ENCODE measurements at places on chromosomes 1 and 21.
A peak's percentile ranks its signal among the peaks of the same experiment; 100 is the strongest.

DNA sequence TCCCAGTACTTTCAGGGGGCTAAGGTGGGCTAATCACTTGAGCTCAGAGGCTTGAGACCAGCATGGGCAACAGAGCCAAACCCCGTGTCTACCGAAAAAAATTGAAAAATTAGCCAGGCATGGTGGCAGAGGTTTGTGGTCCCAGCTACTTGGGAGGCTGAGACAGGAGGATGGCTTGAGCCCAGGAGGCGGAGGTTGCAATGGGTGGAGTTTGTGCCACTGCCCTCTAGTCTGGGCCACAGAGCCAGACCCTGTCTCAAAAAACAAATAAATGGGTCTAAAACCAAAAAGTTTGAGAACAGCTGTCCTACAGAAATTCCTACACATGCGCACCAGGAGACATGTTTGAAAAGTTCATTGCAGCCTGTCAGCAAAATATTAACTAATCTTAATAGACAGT lies 5.5 kb downstream of the SCAF4 start:
- DNase-seq, result no peak

GRCh38 chr1:200409203-200409760 lies 554 bp downstream of the ZNF281 start:
- no peak for DNase-seq

GRCh38 chr1:207698822-207699483 lies 52.9 kb upstream of the CD46 start:
- DNase-seq, result peak; percentile 62

DNA sequence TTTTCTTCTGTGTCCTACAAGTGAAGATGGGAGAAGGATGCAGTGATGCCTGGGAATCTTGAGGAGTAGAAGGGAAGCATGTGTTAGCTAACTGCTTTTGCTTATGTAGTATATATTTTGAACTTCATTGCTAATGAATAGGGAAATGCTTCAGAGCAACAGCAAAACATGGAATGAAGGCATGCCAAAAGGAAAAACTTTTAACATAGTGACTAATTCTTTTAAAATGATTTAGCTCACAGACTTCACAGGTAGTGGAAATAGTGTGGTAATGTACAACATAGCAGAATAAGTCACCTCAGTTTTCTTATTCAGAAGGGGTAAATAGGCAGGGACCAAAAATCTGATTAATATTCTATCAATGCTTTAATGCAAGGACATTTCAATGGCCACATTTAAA lies 95.5 kb downstream of the LYPLAL1 start:
- no peak for DNase-seq

DNA sequence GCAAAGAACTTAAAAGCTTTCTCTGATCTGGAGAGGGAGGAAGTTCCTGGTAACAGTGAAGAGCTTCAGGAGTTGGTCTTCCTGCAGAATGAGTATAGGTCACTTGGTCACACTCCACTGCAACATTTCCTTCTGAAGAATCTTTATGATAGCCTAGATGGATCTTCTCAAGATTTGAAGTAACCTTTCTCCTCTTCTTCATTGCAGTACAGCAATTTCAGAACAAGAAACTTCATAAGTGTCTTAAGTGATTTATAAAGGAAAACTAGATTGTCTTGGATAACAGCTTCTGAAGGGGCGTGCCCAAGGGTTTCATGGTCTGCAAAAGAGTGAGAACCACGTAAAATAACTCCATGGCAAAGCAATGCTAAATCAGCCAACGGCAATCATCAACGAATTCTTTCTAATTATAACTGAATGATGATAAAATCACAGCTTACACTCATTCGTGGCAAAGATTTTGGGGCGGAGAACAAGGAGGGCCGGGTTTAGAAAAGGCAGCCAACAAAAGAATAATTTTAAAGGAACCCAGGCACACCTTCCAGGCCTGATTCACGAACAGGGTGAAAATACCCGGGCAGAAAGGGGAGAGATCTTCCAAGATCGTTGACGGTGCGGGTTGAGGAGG lies 53.9 kb upstream of the ASPM start:
- no peak for DNase-seq

GRCh38 chr1:160004001-160004400 lies 27.8 kb downstream of the PIGM start:
- DNase-seq, result no peak

GRCh38 chr1:230071316-230071715 lies 4.3 kb downstream of the GALNT2 start:
- DNase-seq, result no peak

GRCh38 chr1:36988321-36988720 lies 46.0 kb downstream of the GRIK3 start:
- DNase-seq, result no peak

- peak; percentile 99 for DNase-seq
Measured at GRCh38 chr1:162696286-162696862, 64.1 kb downstream of the DDR2 start.

- DNase-seq, result no peak
Measured at GRCh38 chr1:154012129-154012528, 21.6 kb downstream of the RPS27 start.

- no peak for DNase-seq
Measured at GRCh38 chr1:206563367-206564207, 48.7 kb downstream of the EIF2D start.

GRCh38 chr21:24027396-24027795 lies 1579.9 kb downstream of the MRPL39 start:
- DNase-seq, result no peak

- DNase-seq, result no peak
Measured at GRCh38 chr21:34761758-34762330, 93.0 kb downstream of the CLIC6 start.

DNA sequence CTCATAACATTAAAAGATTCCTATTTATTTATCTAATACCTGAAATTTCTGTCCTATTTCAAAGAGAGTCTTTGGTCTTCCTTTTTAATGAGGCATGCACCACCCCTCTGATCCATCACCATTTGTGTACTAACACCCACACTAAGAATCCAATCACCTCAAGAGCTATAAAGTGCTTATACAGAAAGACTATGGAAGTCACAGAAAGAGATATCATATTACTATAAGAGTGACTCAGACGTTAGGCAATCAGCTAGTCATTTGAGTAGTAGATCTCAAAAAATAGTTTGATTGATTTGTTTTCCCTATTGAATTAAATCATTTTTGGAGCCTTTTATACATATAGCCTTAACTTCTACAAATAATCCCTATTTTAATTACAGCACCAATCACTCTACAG lies 46.1 kb downstream of the NME7 start:
- DNase-seq, result no peak

DNA sequence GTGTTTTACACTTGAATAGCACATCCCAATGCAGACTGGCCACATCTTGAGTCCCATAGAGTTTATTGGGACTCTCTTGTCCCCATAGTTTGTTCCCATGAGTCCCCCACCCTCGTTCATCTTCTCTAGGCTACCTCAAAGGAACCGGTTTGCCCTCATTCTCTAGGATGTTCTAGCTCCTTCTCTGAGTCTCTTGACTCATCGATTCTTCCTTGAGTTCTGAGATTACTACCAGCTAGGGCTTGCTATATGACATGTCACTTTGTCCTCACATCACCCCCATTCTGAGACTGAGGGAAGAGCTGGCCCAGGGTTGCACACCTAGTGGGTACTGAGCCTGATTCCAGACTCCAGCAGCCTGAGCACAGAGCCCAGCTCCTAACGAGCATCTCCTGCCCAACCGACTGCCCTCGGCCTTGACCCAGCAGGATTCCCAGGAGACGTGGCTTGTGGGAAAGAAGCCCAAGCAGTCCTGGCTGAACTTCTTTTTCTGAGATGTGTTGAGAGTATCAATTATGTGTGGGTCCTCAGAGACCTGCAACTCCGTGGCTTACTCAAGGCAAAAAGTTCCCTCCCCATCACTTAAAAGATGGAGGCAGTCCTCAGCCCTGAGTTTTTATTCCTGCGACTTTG lies 42.0 kb downstream of the TMEM51 start:
- DNase-seq, result no peak

GRCh38 chr21:42379426-42380215 lies 13.3 kb upstream of the TFF1 start:
- DNase-seq, result no peak

DNA sequence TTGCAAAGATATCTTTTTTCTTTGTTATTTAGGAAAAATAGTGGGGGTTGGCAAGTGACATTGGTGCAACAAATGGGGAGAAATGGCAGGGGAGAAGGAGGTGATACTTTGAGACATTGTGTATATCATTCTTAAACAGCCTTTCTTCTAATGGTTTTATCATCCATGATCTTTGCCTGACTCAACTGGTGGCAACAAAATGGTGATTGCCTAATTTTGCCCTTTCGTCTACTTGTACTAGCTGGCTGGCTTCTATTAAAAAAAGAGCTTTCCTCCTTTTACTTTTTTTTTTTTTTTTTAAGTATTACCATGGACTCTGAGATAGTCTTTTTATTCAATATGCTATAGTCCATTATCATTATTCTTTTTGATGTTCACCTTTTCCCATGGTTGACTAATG lies 27.7 kb downstream of the DESI2 start:
- DNase-seq, result no peak

DNA sequence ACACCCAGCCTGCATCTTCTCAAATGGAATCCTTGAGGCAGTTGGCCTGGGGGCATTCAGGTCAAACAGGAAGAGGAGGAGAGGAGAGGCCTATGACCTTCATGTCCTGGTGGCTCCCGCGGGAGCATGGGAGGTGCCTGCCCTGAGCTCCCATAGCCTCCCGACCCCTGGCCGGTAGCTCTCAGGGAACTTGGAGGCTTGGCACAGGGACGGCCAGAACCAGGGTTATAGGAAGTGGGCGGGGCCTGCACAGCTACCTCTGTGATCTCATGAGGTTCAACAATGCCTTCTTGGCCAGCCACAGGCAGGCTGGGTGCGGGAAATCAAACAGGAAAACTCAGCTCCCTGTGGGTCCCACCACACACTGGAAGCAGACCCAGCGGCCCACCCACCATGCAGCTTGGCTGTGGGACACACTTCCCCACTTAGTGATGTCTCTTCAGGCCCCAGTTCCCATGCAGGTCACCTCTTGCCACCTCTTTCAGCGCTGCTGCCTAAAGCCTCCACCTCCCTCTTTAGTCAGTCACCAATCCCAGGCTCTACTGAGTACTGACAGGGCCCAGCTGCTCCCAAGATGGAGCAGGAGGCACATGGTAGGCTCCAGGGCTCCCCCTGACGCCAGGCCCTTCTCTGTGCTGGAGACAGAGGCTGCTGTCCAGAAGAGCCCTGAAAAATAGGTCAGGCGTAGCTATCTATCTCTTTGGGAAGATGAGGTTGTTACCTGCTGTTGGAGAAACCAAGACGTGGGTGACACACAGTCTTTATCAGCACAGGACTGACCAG lies at the start of gene SLFNL1:
TSS of gene SLFNL1 (minus strand) at position 200 of the 783 bp plus-strand sequence. CDS start 1,065 bp downstream, outside the sequence.
- no peak for DNase-seq

GRCh38 chr1:101732261-101732660 lies 264.5 kb downstream of the OLFM3 start:
- no peak for DNase-seq

GRCh38 chr1:64173336-64173940 lies 30.0 kb upstream of the UBE2U start:
- DNase-seq, result no peak

- DNase-seq, result no peak
Measured at GRCh38 chr1:229972600-229973296, 94.3 kb upstream of the GALNT2 start.

GRCh38 chr1:208921259-208921658 lies 662.3 kb upstream of the CAMK1G start:
- DNase-seq, result no peak

- DNase-seq, result peak; percentile 61
Measured at GRCh38 chr1:58709540-58710175, 9.8 kb upstream of the MYSM1 start.

DNA sequence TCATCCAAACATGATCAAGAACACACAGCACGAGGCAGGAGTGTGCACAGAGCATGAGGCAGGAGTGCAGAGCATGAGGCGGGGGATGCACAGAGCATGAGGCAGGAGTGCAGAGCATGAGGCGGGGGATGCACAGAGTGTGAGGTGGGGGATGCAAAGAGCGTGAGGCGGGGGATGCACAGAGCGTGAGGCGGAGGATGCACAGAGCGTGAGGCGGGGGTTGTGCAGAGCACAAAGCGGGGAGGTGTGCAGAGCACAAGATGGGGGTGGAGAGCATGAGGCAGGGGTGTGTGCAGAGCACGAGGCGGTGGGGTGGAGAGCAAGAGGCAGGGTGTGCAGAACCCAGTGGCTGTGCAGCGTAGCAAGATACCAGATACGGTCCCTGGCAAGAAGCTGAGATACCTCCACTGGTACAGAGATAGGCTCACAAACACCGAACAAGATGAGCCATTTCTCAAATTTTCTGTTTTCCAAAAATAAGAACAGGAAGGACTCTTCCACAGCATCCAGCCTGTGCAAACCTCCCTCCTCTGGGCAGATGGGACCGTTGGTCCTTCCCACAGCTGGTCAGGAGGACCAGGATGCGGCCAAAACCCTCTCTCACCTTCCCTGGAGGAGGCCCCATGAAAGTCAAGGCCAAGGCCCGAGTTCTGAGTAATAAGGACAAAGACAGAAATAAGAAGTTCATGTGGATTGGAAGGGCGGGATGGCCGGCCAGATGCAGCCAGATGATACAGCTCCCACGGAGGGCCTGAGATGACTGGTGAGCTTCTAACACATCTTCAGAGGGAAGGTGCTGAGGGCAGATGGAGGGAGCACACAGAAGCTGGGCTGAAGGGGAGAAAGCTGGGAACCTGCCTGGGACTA lies 12.0 kb downstream of the SPATC1L start:
- no peak for DNase-seq

DNA sequence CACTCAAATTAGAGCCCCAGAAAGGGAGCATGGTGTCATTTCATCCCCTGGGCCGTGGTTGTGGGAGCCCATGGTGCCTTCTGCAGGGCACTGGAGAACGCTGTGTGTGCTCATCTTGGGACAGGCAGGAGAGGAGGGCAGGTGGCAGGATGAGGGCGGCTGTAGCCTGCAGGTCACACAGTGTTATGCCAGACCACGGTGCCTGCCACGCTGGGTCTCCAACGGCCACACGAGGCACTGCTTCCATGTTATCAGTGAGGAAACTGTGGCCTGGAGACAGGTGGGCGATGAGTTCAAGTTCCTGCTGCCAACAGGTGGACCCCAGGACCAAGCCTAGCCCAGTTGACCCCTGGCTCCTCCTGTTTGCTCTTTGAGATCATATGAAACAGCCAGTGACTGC lies 21.0 kb downstream of the ABCG1 start:
- DNase-seq, result no peak

GRCh38 chr1:18118078-18118477 lies 10.5 kb downstream of the IGSF21 start:
- DNase-seq, result no peak

- no peak for DNase-seq
Measured at GRCh38 chr1:153389973-153390879, 647 bp downstream of the S100A8 start.

- no peak for DNase-seq
Measured at GRCh38 chr21:41605178-41605933, 97.4 kb upstream of the TMPRSS2 start.

GRCh38 chr1:221923929-221924598 lies 182.2 kb upstream of the DUSP10 start:
- DNase-seq, result no peak

- DNase-seq, result peak; percentile 67
Measured at GRCh38 chr1:71640998-71641397, 560.2 kb upstream of the ZRANB2 start.

DNA sequence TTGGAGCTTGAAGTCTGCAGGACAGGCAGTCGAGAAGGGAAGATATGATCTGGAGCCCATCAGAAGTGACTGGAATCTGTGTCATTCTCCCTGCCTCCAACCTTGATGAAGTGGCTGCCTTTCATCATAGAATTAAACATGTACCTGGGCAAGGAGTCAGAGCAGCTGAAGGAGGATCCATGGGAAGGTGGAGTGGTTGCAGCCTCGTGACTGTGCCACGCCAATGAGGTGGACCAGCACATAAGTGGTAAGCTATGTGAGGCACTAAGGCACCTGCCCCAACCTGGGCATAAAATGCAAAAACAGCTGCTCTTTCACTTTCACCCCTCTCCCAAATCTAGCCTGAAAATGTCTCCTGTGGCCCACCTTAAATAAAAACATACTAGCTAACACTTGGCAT lies 7.3 kb downstream of the SLC22A15 start:
- no peak for DNase-seq

Measured in NCI-H446 (cell line).